Activated naive CD8-positive, alpha-beta T cell treated with anti-CD3 and anti-CD28 coated beads for 36 hours (primary cell): ENCODE measurements at places on chromosomes 2 and 18. TPM values are rescaled to one million over a fixed set of nuclear protein-coding genes. Genes with fewer than 3 reads are reported as not detected.

Gene AFF3
- total RNA-seq: 2.9 TPM

Gene COLEC11
- 0.52 TPM for total RNA-seq

Gene TMX3
- 40.8 TPM for total RNA-seq

GRCh38 chr2:221380062-221380461 is 192.0 kb downstream of the EPHA4 start:
- no peak overlapping the region for H3K4me3 ChIP-seq
- no peaks in the 10 kb centered on the region for H3K4me1 ChIP-seq
- no peak overlapping the region for H3K27ac ChIP-seq
- H3K36me3 ChIP-seq: no peaks in the 10 kb centered on the region
- no peaks in the 10 kb centered on the region for H3K27me3 ChIP-seq
- no peak for DNase-seq

- no peak for DNase-seq
- H3K4me1 ChIP-seq: peaks cover 14% of the 10 kb centered on the region
- H3K27ac ChIP-seq: no peak overlapping the region
- peaks cover 2% of the 10 kb centered on the region for H3K36me3 ChIP-seq
Measured at GRCh38 chr2:197954328-197954727, 149.9 kb downstream of the PLCL1 start.

DNA sequence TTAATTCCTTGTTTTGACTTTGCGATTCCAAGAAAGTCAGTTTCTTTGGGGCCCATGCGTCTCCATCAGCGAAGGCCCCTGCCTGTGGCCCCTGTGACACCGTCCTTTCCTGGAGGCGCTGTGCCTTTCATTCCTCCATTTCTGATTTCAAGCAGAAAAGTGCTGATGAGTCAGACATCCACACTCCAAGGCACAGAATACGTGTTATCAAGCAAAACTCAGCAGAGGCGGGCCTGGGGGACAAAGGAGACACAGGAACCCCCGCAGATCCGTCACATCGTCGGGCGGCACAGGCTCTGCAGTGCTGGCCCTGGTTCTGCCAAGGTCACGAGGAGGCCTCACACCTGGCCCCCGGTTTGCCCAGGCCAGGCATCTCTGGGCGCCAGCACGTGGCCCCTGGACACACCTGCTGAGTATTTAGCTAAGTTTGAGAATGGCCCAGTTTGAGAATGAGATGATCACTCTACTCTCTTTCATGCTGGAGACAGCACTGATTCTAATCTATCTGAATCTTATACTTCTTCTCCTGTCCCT is 7.2 kb upstream of the SALL3 start:
- DNase-seq: no peak
- H3K36me3 ChIP-seq: no peaks in the 10 kb centered on the region
- H3K27me3 ChIP-seq: peaks cover 79% of the 10 kb centered on the region
- no peak overlapping the region for H3K4me3 ChIP-seq
- H3K4me1 ChIP-seq: peaks cover 12% of the 10 kb centered on the region

DNA sequence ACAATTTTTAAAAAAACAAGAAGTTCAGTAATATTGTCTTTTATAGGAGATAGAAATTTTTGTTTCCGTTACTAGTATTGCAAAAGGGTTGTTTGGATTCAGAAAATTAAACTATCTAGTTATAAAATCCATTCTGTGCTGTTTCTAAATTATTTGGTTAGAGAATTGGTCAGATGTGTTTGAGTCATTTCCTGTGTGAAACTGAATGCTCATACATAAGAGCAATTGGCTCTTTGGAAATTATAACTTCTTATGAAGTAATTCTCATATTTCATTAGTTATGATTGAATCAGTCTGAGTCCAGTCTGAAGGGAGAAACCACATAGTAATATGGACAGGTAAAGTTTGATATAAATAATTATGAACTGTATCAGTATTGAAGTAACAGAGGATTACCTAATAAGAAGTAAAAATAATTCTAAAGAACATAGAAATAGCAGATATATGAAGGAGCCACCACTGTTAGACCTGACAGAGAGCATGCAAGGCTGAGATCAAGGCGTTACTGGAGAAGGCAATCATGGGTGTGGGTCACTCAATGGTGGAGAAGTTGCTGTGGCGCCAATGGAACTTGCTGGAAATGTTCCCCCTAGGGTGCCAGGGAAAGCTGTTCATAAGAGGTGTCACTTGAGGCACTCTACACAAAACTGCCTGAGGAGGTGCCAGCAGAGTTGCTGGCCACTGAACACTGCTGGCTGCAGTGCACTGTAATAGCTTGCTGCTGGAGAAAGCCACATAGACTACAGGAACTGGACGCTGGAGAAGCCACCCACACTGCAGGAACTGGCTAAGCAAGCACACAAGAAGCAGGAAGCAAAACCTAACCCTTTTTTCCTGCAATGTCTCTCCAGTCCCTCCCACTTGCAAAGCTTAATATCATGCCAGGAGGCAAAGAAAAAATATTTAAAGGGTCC is 18.0 kb upstream of the FAP start:
- H3K36me3 ChIP-seq: peaks cover 3% of the 10 kb centered on the region
- H3K27ac ChIP-seq: no peak overlapping the region
- no peaks in the 10 kb centered on the region for H3K27me3 ChIP-seq

- peaks cover 15% of the 10 kb centered on the region for H3K4me1 ChIP-seq
- no peak overlapping the region for H3K27ac ChIP-seq
- no peaks in the 10 kb centered on the region for H3K27me3 ChIP-seq
- no peaks in the 10 kb centered on the region for H3K36me3 ChIP-seq
Measured at GRCh38 chr2:127650785-127651380, 4.9 kb downstream of the GPR17 start.

GRCh38 chr2:127792805-127793204 is 18.2 kb downstream of the WDR33 start:
- peaks cover 38% of the 10 kb centered on the region for H3K36me3 ChIP-seq
- no peak overlapping the region for H3K4me3 ChIP-seq
- DNase-seq: no peak
- no peaks in the 10 kb centered on the region for H3K27me3 ChIP-seq
- no peak overlapping the region for H3K27ac ChIP-seq
- H3K4me1 ChIP-seq: peaks cover 38% of the 10 kb centered on the region

DNA sequence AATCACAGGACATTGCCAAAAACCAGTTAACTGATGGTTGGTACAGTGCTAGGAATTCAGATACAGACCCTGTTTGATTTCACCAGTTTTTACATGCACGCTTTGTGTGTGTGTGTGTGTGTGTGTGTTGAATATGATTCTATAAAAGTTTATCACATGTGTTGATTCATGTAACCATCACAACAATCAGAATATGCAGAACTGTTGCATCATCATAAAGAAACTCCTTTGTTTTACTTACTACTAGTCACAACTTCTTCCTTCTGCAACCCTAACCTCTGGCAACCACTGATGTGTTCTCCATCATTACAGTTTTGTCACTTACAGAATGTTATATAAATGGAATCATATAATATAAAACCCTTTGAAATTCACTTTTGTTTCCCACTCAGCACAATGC is 144.8 kb upstream of the CYP26B1 start:
- H3K4me1 ChIP-seq: peaks cover 2% of the 10 kb centered on the region
- DNase-seq: no peak
- no peak overlapping the region for H3K4me3 ChIP-seq
- no peaks in the 10 kb centered on the region for H3K27me3 ChIP-seq
